Activated naive CD8-positive, alpha-beta T cell treated with anti-CD3 and anti-CD28 coated beads for 36 hours (primary cell): ENCODE measurements at places on chromosomes 4 and X.

GRCh38 chr4:140157341-140157740, 3.4 kb upstream of the MAML3 start:
- no peak for DNase-seq

DNA sequence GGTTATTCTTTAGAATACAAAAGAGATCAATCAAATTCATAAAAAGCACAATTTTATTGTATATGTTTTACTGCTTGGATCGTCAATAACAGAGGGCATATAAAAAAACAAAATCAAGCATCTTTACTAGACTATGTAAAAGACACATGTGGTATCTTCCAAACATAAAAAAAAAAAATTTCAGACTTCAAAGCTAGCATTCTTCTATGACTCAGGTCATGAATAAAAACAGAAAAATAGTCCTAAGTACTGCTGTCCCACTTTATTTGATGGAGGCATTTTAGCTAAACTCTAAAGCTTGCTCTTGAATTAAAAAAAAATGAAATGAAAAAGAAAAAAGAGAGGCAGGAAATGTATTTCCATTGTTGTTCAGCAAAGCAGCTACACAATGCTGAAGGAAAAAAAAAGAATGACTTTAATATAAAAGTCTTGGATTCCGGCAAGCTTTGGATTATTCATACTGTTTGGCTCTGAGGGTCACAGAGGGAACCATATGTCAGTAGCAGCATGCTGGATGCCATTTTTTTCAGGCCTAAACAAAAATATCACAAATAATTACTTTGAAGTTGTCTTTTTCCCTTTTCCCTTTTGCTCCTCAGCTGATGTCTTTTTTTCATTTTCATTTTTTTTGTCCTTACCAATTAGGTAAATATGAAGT, 249.1 kb upstream of the DIAPH2 start:
- DNase-seq = no peak

- DNase-seq = no peak
These were observed 2.0 kb downstream of the DAPP1 start for GRCh38 chr4:99818661-99819060.

DNA sequence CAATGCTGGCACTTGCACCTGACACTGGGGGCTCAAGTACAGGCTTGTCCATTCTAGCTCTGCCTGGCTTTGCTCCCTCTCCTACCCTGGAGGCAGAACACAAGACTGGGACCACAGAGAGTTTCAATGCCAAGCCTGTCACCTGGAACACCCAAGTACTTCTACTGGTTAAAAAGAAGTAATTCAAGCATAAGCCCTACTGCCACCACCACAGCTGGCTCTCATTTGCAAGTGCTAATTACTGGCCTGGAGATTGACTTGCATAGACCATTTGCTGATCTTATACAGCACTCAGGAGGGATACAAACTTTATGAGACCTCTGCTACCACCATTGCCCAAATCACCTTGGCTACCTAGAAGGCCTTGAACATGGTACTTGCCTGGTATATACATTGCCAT, 1550.9 kb downstream of the C4orf33 start:
- DNase-seq = no peak

DNA sequence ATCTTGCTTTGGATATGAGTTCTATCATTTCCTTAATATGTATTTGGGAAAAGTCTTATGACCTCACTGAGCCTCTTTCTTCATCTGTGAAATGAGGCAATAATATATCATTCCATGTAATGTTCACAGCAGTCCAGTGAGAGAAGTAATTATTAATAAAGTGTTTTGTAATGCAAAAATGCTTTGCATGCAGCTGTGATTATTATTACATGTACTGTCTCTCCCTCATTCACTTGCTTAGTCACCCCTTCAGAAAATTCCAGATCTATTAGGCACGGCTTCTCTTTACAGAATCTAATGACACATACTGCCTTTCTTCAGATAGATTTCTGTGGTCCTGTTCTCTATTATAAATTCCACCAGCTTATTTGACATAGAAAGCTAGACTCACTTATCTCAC, 53.5 kb upstream of the FGF13 start:
- DNase-seq = no peak

GRCh38 chr4:92477298-92477697, 173.5 kb downstream of the GRID2 start:
- no peak for DNase-seq

GRCh38 chr4:13981499-13981898, 354.0 kb upstream of the BOD1L1 start:
- no peak for DNase-seq

DNA sequence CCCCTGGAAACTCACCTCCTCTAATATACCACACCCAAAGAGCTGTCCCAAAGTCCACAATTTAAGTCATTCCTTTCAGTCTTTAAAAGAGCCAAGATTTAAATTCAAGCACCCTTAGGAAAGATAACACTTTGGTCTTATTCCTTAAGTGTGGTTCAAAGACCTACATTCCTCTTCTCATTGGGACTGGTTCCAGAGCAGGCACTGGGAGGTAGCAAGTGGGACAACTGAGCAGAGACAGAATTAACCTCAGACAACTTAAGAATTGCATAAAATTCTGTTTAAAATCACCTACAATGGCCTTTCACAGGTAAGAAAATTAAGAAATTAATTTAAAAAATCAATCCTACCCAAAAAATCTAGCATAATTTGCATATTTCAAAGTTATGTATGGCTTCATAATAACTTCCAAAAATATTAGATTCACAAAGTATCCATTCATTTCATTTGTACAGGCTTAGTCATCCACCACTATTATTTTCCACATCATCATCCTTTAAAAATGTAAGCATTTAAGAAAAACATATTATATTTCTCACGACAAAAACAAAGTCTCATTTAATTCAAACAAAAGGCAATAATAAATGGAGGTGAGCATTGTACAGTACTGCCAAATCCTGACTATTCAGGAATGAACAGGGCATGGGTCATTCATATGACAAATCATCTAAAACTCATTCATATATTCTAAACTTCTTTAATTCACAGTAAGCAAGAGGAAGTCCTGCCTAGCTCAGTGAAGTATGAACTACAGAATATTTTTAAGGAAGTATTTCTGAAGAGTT, 13.6 kb downstream of the PRSS12 start:
- no peak for DNase-seq

DNA sequence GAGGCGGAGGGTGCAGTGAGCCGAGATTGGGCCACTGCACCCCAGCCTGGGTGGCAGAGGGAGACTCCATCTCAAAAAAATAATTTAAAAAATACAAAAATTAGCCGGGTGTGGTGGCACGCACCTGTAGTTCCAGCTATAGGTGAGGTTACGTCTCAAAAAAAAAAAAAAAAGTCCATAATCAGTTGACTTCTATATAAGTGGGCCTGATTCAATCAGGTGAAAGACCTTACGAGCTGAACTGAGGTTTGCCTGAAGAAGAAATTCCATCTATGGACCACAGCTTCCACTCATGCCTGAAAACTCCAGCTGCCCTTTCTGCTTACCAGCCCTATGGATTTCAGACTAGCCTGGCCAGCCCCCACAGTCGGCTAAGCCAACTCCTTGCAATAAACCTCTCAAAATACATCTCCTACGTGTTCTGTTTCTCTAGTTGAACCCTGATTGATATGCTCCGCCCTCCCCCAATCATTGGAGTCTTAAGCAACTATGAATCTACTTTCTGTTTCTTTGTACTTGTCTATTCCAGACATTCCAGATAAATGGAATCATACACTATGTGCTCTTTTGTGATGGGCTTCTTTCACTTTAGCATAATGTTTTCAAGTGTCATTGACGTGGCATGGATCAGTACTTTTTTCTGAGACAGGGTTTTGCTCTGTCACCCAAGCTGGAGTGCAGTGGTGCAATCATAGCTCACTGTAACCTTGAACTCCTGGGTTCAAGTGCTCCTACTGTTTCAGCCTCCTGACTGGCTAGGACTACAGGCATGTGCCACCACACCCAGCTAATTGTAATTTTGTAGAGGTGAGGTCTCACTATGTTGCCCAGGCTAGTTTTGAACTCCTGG, 36.6 kb downstream of the SAT1 start:
- no peak for DNase-seq

- no peak for DNase-seq
These were observed 254.2 kb upstream of the NWD2 start for GRCh38 chr4:36990128-36990872.

- DNase-seq = no peak
These were observed 20.4 kb upstream of the TBC1D14 start for GRCh38 chr4:6889101-6889735.

DNA sequence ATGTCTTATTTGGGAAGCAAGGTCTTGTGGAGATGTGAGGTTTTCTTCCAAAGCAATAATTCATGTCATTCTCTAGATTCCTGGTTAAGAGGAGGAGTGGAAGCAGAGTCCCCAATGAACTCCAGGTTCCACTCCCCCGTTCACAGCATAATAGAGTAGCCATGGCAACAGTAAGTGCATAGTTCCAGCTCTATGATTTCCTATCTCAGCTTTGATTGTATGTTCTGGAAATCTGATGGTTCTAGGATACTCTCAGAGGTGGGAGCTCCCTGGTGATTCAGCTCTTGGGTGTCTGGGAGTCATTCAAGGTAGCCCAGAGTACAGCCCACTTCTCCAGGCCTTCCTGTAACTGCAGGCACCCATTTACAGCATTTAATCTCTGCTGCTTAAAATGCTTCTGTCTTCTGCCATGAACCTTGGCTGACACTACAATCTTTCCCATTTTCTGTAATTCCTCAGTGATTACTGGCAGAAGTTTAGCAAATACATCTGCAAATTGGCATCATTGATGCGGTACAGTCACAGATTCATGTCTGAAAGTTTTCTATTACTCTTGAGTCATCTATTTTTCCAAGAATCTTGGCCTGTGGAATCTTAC, 242.0 kb downstream of the MAPK10 start:
- DNase-seq = no peak

DNA sequence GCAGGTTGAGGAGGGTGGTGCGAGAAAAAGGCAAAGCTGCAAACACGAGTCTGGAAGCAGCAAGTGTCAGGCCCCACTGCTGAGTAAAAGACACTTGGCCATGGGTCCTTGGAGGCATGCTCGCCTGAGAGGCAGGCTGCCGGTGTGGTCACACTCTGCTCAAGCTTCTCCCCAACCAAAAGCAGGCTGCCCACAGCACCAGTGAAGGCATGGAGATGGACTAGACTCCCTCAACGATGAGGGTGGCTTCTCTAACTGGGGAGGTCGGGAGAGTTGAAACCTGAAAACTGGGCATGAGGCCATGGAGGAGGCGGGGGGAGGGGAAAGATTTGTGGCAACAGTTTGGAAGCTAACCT, 86.5 kb downstream of the ATG4A start:
- no peak for DNase-seq

DNA sequence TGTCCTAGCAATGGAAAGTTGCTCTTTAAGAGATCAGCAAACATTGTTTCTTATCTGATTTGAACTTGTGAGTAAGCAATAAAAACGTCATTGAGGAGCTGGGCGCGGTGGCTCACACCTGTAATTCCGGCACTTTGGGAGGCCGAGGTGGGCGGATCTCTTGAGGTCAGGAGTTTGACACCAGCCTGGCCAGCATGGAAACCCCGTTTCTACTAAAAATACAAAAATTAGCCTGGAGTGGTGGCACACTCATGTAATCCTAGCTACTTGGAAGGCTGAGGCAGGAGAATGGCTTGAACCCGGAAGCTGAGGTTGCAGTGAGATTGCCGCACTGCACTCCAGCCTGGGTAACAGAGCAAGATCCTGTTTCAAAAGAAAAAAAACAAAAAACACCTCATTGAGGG, 11.2 kb upstream of the PLAC8 start:
- DNase-seq = no peak

- DNase-seq = no peak
These were observed 223.6 kb downstream of the RBMX2 start for GRCh38 chrX:130625386-130625785.

- no peak for DNase-seq
These were observed 30.8 kb downstream of the CPLX1 start for GRCh38 chr4:794900-795725.

DNA sequence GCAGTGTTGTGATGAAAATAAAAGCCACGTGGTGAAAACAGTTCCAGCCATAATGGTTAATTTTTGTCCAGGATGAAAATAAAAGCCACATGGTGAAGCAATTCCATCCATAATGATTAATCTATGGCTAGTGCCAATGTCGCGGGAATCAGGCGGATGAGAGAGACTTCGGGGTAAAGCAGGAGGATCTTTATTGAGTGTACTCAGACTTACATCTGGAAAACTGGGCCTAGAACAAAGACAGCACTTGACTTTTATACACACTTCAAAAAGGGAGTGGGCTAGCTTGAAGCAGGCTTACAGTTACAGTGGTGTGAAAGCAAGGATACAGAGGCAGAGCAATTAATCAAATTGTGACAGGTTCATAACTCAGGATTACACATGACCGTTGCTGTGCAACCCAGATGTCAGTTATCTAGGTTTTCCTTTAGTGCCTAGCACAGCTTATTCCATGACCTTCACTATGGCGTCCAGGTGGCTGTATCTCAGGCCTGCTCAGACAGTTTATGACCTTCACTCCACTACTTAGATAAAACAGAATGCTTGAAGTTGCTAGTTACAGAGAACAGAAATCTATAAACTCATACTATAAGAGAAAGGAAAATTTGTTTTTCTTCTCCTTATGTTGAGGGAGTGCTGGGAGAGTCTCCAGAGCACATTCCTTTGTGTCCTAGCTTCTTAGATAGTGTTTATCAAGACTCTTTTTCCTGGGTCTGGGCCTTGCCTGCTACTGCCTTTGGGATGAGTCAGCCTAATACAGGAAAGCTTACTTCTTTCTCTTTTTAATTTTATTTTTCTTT, 5.9 kb upstream of the PLA2G12A start:
- no peak for DNase-seq
